ENCODE measurements at places on chromosomes 13 and 19.

DNA sequence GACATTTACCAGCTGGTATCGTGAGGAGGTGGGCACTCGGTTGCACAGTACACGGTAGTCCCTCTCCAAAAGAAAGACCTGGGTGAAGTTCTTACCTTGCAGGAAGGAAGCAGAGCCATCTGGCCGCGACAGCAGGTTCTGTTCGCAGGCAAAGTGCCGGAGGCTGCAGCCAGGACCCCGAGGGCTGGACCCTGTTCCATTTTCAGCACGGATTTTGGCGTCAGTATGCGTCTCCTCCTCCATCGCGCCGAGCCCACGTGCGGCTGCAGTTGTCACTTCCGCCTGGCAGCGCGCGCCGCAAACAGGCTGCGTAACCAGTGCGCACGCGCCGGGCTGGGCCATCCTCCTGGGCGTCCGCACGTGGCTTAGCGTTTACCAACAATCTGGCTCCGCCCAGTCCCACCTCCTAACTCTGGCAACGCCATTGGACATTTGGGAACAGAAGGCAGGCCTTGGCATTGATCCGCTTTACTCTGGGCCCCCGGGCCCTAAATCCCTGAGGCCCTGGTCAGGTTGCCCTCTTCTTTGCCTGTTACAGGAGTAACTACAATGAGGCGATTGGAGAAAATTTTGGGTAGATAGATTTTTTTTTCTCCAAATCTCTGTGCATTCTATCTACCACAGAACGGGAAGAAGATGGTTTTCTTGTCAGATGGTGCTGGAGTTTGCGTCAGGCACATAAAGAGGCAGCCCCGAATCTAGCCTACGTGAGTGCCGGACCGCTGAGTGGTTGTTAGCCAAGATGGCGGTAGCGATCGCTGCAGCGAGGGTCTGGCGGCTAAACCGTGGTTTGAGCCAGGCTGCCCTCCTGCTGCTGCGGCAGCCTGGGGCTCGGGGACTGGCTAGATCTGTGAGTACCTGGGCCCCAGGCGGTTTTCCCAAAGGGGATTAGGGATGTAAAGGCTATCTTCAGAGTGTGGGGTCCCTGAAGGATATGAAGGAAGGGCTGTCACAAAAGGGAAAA lies at the start of the genes BCKDHA and EXOSC5:
Gene BCKDHA (plus strand): TSS at position 733 of the 964 bp plus-strand sequence. CDS start 10 bp downstream, at position 743.
Gene EXOSC5 (minus strand): TSS at position 274 of the 964 bp plus-strand sequence. CDS start 31 bp downstream, at position 243.
- DNase-seq = peak; percentile 96

- no peak for DNase-seq
These were observed 918.8 kb upstream of the MIR17HG start for GRCh38 chr13:90428522-90429210.

GRCh38 chr19:6007866-6008265 lies 29.9 kb upstream of the RANBP3 start:
- DNase-seq = no peak

DNA sequence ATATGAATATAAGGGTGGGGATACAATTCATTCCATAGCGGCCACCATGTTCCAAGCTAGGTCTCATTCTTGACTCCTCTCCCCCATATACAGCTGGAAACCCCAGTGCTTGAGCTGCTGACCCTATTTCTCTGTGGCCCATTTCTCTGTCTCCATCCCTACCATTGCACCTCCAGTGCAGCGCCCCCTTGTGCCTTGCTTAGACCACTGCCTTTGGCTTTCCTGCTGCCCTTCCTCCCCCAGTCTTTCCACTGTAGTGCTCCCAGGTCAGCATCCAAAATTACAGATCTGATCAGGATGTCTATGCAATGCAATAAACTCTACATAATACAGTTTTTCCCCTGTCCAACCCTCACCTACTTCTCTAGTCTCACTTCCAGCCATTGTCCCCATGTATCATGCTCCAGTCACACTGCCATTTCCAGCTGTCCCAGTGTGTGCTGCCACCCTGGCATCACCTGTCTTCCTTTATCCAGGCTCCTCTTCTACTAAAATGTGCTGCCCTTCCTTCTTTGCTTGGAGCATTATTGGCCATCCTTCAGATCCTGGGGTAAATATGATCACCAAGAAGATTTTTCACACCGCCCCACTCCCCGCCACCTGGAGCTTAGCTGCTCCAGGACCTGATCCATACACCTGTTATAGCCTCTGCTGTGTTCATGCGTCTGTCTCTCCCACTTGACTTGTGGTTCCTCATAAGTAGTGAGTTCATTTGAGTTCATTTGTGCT lies 199.4 kb upstream of the IPO5 start:
- DNase-seq = no peak

GRCh38 chr19:14081797-14082674 lies 3.5 kb downstream of the C19orf67 start:
- no peak for DNase-seq
